ENCODE measurements at places on chromosomes 2 and 18.

GRCh38 chr2:177691177-177691576 is 298.6 kb downstream of the AGPS start:
- DNase-seq = no peak

- no peak for DNase-seq
Measured at GRCh38 chr2:173972165-173972564, 7.0 kb upstream of the SP3 start.

DNA sequence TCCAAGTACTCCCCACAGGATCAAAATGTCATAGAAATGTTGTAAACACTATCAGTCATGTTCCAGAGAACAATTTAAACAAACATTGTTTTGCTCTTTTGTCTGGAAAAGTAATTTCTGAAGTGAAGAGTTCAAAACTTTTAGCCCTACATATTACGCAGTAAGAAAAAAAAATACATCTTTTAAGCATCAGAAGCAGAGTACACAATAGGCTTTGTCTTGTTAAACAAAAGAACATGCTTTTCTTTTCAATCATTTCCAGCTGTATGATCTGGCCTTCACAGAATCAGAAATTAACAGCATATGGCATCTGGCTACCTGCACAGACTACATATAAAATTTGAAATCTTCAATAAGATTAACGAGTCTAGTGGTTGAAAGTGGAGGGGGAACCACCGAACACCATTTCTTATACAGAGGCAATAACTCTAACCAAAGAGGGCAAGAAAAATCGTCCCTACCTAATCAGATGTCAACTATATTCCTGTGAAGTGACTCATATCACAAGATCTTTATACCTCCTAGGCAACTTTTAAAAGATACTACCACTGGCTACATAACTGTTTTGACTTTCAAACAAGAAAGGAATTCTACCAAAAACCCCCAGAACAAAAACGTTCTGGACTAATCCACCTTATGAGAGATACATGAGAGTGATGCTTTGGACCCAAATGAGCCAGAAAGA is 149.3 kb downstream of the EXOC6B start:
- no peak for DNase-seq

DNA sequence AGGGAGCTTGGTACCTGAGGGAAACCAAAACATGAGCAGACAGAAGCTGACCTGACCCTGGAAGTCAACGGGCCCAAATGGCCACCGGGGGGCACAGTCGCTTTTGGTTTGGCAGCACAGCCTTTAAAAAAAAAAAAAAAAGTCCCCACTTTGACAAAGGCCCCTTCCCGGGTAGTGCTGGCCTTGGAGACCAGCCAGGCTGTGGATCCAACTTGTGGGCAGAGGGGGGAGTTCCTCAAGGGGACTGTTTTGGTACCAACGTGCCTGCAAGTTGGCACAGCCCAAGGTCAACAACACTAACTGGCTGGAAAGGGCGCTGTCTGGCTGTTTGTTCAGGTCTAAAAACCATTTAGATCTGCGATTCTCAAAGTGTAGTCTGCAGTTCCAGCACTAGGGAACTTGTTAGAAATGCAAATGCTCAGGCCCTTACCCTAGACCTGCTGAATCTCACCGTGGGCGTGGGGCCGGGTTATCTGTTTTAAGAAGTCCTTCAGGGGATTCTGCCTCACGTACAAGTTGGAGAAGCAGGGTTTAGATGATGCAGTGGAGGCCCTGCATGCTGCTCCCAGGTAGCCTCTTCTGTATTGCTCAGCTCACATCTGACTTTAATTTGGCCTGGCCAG is 83.0 kb downstream of the LPIN1 start:
- peak; percentile 42 for DNase-seq

DNA sequence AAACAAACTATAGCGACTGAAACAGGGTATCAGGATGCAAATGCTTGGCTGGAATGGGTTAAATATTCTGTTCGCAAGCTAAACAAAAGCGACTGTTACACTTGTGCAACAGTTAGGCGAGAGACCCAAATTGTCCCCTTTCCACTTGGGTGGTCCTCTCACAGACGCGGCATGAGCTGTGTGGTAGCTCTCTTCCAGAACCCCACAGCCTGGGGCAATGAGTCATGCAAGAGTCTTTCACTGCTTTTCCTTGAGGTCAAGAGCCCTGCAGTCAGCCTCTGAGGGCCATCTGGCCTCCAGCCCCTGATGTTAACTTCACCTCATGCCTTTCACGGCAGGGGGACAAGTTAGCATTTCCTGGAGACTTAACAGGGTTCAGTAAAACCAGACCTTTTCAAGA is 25.7 kb downstream of the SULT1C4 start:
- DNase-seq = no peak

DNA sequence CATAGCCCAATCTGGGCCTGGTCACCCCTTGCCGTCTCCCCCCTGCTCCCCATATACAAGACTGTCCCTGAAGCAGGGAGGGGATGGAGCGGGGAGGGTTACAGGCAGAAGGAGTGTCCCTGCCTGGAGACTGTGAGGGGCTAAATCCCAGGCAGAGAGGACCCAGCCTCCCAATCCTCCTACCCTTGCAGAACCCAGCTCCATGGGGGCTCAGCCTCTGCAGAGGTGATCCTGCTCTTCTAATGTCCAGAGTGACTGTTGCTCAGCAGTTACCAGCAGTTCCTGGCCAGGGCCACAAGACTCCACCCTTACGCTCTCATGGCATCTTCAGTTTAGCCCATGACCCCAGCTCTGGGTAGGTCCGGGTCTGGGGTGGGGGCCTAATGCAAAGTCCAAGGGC is 58.1 kb downstream of the COA5 start:
- no peak for DNase-seq

DNA sequence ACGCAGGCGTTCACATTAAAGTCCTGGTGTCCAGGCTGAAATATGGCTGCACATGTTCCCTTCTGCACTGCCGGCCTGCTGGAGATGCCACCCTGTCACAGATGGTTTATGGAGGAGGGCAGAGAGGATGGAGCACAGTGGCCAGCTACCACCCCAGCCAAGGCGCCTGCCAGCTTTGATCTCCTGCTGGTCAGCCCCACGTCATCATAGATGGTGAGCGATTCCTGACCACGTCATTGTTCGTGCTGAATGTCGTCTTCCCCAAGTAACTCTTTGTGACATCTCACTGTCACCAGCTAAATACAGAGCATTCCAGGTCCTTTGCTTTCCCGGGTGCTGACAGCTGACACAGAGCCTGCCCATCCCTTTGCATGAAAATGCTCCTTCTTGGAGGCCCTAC is 248.3 kb downstream of the TTC32 start:
- DNase-seq = no peak

GRCh38 chr2:212953170-212953920 is 198.1 kb downstream of the IKZF2 start:
- no peak for DNase-seq

GRCh38 chr2:71613403-71613952 is 160.1 kb downstream of the DYSF start:
- DNase-seq = no peak

DNA sequence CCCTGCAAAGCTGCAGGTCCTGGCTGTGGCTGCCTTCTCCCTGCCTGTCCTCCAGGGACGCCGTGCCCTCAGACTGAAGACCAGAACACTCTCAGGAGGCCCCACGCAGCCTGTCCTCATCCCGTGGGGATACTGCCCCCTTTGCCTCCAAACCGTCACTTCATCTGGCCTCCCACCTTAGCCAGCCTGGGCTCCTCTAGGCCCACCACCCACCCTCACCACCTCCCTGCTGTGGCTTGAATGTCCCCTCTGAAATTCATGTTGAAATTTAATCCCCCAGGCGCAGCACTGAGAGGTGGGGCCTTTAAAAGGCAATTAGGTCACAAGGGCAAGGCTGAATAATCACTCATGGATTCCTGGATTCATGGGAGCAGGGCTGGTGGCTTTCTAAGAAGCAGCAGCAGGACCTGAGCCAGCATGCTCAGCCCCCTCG is 198.2 kb downstream of the SEPTIN10 start:
- DNase-seq = no peak

DNA sequence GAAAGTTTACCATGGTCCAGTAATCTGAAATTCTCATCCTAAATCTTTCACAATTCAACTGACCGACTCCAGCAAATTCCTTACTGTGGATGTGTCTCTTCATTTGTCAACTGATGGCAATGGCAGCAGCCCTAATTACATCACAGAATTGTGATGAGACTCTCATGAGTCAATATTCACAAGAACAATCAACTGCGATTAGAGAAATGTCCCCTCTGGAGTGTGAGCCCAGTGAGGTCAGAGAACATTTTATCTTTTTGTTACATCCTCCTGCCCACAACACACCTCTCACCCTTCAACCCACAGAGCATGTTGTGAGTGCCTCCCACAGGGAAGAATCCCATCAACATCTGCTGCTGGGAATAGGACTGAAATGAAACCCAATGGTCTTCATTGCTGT is 73.6 kb downstream of the CD226 start:
- DNase-seq = no peak

GRCh38 chr18:72846736-72847533 is 20.9 kb downstream of the NETO1 start:
- no peak for DNase-seq

- no peak for DNase-seq
Measured at GRCh38 chr2:138040616-138041015, 76.3 kb downstream of the HNMT start.

DNA sequence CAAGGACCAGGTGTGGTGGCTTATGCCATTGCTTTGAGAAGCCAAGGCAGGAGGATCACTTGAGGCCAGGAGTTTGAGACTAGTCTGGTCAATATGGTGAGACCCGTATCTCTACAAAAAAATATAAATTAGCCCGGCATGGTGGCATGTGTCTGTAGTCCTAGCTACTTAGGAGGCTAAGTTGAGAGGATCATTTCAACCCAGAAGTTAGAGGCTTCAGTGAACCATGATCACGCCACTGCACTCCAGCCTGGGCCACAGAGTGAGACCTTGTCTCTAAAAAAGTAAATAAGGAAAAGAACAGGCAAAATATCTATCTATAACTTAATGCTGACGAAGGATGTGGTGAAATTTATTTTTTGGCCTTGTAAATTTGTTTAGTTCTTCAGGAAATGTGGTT is 78.1 kb downstream of the UGGT1 start:
- DNase-seq = no peak

GRCh38 chr18:25279133-25279532 is 72.8 kb downstream of the ZNF521 start:
- DNase-seq = no peak

- no peak for DNase-seq
Measured at GRCh38 chr2:171315781-171316180, 118.0 kb downstream of the METTL8 start.

GRCh38 chr2:38720613-38721241 is 30.4 kb downstream of the SRSF7 start:
- DNase-seq = no peak

DNA sequence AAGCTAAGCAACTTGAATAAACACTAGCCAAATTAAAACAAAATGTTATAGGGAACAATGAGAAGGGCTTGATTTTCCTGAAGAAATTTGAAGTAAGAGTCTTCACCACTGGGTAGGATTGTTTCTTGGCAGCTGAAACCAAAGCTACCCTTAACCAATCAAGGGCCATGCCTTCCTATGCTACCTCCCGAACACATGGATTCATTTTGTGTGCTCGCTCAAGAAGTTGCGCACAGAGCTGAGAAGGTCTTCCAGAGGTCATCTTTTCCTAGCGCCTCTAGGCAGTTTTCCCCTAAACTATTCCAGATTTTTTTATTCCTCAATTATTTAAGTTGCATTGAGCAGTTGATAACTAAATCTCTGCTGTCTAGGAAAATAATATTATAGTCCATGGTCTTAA is 264.6 kb downstream of the RBM43 start:
- DNase-seq = no peak

- DNase-seq = no peak
Measured at GRCh38 chr18:13120983-13121441, 97.5 kb upstream of the LDLRAD4 start.

- no peak for DNase-seq
Measured at GRCh38 chr2:144067506-144067905, 452.4 kb downstream of the ZEB2 start.

GRCh38 chr2:239195318-239195871 is 205.4 kb downstream of the HDAC4 start:
- no peak for DNase-seq

- DNase-seq = peak; percentile 33
Measured at GRCh38 chr2:197240421-197241041, 70.0 kb downstream of the ANKRD44 start.

- DNase-seq = no peak
Measured at GRCh38 chr2:132538331-132538855, 121.8 kb downstream of the GPR39 start.

GRCh38 chr2:239920693-239921365 is 104.3 kb downstream of the NDUFA10 start:
- no peak for DNase-seq

DNA sequence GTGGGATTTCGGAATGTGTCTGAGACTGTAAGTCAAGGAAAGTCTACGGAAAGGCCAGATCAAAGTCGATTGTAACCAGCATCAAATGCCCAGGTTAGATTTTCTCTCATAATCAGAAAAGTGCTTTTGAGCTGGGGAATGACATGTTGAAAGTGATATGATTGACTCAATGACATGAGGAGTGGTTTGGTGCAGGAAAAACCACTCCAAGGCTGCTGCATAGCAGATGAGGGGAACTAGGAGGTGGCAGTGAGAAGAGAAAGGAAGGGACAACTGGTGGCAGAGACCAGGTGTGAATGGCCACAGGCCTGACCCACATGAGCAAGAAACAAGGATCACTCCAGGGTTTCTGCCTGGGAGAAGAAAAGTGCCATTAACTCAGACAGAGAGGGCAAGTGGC is 822 bp downstream of the SLC35F6 start:
- DNase-seq = no peak

DNA sequence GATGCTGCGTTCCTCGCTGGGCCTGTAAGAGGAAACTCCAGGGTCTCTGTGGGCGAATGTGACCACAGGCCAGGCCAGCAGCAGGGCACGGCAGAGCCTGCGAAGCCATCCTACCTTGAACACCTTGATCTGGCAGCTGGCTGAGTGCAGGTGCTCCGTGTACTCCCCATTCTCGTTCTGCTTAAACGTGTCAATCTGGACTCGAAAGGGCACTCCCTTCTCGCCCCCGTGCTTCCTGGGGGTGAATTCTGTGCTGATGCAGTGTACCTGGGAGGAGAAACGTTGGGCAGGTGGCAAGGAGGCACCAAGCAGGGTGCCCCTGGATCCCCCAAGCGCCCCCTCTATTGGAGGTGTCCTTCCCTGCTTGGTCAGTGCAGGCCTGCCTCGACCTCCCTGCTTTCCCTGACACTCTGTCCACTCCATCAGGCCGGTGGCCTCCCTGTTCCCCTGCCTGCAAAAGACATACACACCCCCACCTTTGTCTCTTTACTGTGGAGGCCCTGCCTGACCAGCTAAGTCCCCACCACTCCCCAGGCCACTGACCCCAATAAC is 38.2 kb downstream of the TFCP2L1 start:
- DNase-seq = no peak

DNA sequence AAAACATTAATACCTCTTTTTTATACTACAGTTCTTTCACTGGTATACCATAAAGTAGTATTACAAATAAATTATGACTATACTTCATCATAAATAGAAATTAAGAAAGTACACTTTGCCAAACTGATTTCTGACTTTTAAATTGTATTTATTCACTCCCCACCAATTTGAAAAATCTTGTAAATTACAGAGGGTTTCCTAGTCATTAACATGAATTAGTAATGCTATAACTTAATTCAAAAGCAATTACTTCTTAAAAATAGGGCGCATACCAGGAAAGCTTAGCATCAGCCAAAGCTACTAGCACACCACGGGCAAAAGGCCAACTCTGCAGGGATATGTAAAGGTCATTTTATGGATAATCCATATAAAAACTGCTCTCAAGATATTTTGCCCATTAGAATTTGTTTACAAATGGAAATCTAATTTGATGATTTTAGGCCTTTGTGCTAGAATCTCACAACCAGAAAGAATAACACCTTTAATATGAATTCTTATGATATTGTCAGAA is 142.3 kb downstream of the PIGN start:
- no peak for DNase-seq

- DNase-seq = no peak
Measured at GRCh38 chr2:170968205-170969003, 39.4 kb downstream of the GORASP2 start.

Data from thymus (tissue), 14 donors.